Jurkat, Clone E6-1 (cell line): ENCODE measurements at places on chromosomes 2 and 18.
A peak's percentile ranks its signal among the peaks of the same experiment; 100 is the strongest.

- no peak for DNase-seq
Measured at GRCh38 chr18:49023938-49024803, 73.4 kb upstream of the SMAD7 start.

- peak; percentile 11 for DNase-seq
Measured at GRCh38 chr2:146661473-146662096, 1183.2 kb upstream of the ACVR2A start.

GRCh38 chr2:138818556-138818955 is 38.4 kb upstream of the NXPH2 start:
- DNase-seq: no peak

DNA sequence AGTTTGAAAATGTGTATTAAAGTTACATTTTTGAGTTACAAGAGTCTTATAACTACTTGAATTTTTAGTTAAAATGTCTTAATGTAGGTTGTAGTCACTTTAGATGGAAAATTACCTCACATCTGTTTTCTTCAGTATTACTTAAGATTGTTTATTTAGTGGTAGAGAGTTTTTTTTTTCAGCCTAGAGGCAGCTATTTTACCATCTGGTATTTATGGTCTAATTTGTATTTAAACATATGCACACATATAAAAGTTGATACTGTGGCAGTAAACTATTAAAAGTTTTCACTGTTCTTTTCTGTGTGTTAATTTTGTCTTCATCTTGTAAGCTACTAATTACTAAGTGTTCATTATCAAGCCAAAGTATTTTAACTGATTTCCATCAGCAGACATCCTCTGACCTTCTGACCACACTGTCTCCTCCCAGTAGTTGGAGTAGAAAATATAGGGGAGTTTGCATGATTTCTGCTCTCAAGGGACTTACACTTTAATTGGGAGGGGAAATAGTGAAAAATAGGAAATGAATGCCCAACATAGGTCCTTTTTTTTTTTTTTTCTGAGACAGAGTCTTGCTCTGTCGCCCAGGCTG is 4.3 kb downstream of the PMAIP1 start:
- DNase-seq: no peak

DNA sequence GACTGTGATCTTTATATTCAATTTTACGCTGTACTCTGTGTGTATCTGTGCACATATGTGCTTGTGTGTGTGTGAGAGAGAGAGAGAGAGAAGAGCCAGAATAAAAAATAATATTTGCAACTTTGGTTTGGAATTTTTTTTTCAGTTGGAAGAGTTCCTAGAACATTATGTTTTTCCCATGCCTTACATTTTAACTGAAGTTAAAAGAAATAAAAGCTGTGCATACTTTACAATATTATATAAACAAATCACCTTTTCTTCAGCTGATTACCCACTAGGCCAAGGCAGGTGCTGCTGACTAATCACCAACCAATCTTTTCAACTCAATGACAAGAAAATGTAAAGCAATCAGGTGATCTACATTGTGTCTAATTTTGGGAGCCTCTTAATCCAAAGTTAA is 366.3 kb downstream of the NYAP2 start:
- no peak for DNase-seq

DNA sequence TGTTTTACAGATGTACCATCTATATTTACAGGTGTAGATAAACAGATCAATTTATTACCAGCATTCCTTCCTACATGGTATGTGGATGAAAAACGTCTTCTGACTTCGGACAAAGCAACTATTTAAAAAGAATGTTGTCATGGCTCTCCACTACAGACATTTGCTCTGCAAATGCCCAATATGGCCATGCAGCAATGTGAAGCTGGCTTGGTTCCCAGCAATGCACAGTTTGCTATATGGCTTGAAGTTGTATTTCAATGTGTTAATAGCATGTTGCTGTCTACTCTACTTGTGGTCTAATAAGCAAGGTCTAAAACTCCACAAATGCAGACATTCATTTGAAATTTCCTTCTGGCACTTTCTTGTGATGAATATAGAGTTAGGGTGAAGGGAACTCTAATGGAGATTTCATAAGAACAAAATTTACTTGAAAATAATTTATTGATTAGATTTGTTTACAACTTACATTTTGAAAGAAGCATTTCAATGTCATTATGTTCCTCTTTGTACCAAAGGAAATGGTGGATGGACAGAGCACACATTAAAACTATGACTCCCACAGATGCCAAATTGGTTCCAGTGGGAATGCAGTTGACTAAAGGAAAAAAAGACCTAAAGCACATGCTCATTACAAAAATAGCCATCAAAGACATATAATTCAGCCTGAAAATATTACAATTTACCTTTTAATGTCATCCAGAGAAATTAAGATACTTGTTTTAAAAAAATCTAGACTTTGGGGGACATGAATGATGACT is 234.0 kb downstream of the DYM start:
- DNase-seq: no peak

GRCh38 chr2:209519906-209520305 is 96.1 kb downstream of the MAP2 start:
- no peak for DNase-seq

DNA sequence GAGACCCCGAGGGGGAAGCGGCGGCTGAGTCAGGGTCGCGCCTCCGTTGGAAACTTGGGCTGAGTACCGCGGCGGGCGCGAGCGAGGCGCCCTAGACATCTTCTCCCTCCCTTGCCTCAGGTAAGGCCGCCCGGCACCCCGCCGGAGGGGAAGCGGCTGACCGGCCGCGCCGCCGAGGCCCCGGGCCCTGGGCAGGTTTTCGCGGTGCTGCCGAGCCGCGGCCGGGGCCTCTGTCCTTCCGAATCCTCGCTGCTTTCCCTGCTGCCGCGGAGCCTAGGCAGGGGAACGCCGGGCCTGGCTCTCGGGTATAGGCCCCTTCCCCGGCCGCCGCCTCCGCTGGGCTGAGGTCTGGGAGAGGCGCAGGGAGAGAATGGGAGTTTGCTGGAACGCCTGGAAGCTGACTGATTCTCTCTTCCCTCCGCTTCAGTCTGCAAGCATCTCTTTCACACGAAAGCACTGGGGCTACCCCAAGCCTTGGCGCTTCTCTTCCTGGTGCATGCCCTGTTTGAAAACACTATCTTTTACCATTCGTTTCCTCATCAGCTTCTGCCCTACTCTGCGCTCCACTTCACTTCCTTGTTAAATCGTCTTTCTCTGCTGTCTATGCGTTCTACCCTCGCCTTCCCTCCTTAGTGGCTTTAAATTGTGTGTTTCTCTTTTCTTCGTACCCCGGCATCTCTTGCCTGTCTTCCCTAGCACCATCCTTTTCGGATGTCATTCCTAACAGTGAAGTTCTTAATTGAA is 652 bp downstream of the PPM1B start:
- peak; percentile 22 for DNase-seq

- DNase-seq: no peak
Measured at GRCh38 chr2:219230059-219230540, 494 bp downstream of the ANKZF1 start.

- no peak for DNase-seq
Measured at GRCh38 chr18:3177902-3178687, 41.7 kb downstream of the MYOM1 start.

DNA sequence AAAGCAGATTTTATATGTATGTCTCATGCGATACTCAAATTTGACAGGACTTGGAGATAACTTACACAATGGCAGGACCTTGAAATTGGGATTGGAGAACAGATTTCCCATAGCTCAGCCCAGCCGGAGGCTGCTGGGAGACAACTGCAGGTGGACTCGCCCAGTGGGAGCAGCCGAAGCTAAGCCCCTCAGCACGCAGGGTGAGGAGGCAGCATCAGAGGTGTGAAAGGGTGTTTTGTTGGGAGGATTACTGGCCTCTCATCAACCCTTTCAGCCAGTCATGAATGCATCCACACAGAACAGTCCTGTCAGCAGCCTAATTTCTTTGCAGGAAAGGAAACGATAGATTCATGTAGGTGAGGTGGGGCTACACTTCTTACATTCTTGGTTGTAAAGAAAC is 110.4 kb upstream of the DYNAP start:
- DNase-seq: no peak
